ENCODE measurements at places on chromosomes 4 and X.

DNA sequence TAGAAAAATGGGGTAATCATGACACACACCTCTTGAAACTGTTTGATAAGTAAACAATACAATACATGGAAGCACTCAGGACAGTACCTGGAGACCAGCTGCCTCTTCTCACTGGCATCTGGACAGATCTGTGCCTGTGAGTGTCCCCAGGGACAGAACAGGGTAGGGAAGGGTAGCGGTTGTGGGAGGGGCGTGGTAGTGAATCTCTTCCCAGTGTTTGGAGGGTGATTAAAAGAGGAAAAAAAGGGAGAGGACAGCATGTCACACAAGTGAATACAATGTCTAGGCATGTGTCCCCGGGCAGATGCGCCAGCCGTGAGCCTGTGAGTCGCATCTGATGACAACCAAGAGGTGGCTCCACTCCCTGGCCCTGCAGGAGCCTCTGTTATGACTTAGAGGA, 138.8 kb upstream of the MSX1 start:
- DNase-seq = no peak

DNA sequence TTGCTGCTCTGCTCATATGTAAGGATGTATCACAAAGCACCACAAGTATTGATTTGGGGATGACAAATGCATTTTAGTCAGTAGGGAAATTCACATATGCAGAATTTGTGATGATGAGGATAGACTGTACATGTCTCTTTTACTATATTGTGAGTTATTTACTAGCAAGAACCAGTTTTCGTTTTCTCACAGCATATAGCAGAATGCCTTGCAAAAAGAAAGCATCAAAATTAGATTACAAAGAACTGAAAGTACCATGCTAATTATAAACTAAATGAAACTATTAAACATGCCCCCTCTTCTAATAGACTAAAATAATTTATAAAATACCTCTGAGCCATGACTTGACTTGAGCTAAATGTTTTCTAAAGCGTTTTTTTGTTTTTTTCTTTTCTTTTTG, 20.1 kb downstream of the TNIP3 start:
- DNase-seq = no peak

GRCh38 chr4:25884031-25884782, 21.4 kb upstream of the SEL1L3 start:
- DNase-seq = no peak

GRCh38 chr4:129350834-129351721, 255.1 kb downstream of the C4orf33 start:
- DNase-seq = no peak

DNA sequence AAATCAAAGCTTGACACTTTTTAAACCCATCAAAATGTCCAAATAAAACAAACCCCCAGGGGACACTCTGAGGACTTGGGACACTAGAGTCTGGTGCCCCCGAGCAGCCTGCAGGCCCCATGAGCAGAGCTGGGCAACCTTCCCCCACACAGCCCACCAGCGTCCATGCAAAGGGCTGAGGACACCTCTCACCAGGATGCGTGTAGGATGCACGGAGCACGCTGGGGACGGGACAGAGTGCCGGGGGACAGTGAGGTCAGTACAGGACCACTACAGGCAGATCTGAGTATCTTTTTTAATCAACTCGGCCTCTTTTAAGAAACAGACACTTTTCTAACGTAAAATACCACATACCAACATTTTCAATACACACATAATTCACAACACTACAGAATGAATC, 6.9 kb downstream of the GAK start:
- no peak for DNase-seq

DNA sequence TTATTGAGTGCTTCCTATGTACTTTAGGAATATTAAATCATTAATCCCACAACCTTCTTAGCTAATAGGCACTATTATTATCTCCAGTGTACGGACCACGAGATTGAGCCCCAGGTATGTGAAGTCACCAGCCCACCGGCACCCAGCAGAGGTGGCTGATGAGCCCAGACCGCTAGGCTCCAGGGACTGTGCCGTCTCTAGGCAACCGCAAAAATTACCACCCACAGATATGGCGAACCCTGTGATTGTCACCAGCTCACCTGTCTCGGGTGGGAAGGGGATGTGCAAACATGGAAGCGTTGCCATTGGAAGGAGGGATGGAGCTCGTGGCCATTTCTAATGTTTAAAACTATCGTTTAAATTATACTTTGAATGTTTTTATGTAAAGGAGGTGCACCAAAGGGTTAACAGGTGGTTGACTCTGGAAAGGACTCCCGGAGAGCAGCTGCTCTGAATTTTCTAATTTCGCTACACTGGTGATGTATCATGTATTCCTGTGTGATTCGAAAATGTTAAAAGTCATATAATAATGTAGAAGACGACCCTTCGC, 21.0 kb upstream of the JAKMIP1 start:
- DNase-seq = no peak

DNA sequence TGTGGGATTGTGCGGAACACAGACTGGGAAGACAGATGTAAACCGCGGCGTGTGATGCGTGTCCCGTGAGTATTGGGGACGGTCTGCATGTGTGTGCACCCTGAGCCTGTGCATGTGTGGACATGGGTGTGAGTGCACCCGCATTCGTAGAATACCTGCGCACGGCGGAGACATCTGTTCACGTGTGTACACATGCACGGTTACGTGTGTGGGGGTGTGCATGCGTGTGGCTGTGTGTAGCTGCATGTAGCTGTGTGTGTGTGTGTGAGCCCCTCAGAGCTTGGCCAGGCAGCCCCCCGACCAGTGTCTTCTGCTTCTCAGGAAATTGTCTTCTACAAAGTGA, 19.6 kb downstream of the ATP5ME start:
- DNase-seq = no peak

DNA sequence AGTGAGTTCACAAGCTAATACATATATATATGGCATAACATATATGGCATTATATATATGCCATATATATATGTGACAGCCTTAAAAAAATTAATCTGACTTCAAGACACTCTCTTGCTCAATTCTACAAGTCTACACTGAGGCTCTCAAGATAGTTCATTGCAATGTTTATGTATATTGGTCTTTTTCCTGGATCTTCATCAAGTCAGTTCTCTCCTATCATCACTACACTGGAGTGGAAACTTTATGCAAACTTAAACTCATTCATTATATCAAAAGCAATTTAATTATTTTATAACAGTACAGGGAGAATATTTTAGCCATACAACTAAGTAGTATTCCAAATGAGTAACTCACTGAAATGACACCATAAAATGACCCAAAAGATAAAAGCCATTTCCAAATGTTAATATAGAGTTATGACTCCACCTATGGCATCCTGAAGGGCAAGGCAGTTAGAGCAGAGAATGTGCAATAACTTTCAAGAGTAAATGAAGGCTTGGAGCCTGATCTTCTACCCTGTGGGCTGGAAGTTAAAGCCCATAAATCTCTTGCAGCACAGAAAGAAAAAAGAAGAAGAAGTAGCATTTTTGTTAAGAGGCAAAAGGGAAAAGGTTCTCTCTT, 176.3 kb upstream of the SLIT2 start:
- no peak for DNase-seq

DNA sequence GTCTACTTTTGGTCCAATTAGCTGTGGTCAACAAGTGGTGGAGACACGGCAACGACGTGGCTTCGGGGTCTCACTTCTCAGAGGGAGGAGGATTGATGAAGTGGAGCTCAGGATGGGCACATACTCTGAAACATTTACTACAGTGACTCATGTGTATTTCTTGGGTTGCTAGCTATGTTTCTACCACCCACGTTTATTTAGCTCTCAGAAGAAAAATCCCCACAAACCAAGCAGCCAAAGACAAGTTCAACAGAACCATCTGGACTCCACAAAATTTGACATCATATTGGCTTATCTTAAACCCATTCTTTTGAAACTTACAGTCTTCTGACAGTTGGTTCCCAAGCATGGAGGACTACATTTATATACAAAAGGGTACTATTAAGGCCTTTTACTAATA, 158.0 kb downstream of the CBLL2 start:
- DNase-seq = no peak

DNA sequence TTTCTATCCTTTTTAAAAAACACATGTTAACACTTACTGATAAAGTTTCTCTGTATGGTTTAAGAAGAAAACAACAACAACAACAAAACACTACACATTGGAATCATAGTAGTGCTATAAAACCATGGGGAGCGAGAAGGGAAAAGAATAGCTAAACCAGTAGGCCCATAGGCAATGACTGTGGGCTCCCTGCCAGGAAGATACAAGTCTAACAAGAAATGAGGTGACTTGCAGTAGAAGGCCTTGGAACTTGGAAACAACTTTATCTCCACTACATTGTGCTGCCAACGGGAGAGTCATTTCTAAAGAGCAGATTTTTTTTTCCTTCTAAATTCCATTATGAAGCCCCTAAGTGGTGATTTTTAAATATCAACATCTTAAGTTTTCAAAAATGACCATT, 78.0 kb downstream of the GPC4 start:
- no peak for DNase-seq

GRCh38 chrX:43008356-43008755, 230.4 kb upstream of the PPP1R2C start:
- DNase-seq = no peak

- DNase-seq = no peak
These were observed 38.8 kb upstream of the IGFBP7 start for GRCh38 chr4:57148831-57149505.

DNA sequence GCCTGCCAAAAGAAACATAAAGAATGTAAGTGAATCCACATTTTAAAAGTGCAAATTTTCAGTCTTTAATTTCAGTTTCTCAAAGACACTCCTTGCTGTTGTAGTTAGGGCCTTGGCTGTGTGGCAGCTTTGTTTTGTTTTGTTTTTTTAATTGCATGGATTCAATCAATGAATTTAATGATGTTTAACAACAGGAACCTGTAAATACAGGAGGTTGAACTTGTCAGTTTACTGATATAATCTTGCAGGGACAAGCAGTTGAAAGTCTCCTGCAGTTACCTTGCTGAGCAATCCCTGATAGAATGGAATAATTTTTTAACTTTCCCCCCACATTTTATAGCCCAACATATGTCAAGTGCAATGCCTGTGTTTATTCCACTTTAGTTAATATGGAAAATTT, 528.3 kb upstream of the PCDH7 start:
- no peak for DNase-seq

DNA sequence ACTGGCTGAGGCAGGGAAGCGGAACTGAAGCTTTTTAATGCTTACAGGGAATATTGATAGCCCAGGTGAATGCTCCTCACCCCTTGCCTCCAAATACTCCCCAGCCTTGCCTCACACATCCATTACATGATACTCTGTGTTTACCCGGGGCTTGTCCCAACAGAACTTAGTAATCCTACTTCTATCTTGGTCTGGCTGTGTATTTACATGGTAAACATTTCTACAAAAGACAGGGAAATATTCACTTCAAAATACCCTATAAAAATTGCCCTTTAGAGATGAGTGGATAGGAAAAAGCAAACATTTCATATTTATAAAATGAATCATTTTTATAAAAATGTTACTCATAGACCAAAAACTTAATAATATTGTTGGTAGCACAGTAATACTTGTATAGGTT, 120.1 kb downstream of the NHS start:
- no peak for DNase-seq

DNA sequence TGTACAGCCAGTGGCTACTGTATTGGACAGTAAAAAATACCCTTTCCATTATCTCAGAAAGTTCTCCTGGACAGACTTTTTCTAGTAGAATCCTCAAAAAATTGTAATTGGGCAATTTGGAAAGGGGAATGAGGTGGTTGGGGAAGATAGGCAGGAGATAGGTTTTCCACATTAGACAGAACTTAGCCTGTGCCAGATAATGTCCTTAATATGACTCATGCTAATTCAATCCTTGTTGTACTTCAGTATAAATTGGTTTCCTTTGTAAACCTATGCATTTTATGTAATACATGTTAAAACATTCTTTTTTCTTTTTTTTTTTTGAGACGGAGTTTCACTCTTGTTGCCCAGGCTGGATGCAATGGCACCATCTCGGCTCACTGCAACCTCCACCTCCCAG, 8.9 kb downstream of the EIF4E start:
- DNase-seq = no peak

DNA sequence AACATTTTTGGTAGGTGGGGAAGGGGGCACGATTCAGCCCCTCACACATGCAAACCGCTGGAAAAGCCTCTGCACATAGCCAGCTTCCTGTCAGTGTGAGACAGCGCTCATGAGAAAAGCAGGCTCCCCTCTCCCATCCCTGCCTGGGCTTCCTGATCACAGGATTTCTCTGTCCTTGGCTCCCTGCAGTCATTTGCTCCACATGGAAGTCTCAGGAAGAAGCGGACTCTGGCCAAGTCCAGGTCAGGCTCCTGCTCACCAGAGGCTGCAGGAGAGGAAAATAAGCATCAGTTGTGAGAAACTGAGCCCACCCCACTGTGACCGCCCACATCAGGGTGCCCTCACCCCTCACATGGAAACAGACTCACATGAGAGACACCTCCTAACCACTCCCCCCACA, 664.3 kb upstream of the TENM3 start:
- no peak for DNase-seq

DNA sequence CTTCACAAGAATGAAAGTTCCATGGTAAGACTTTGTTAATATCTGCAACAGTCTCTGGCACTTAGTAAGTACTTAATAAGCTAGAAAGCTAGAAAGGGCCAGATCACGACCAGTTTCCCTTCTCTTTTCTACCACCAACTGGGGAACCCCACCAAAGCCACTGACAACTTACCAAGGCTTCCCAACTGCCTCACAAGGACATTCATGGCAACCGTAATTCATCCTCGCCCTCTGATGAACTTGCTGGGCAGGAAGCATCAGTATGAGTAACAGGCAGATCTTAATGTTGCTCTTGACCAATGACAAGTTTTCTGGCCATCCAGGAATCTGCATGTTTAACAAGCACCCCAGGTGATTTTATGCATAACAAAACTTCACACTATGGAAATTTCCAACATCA, 23.2 kb upstream of the ZCCHC13 start:
- DNase-seq = no peak

- no peak for DNase-seq
These were observed 6.2 kb downstream of the CD99 start for GRCh38 chrX:2697306-2697705.

DNA sequence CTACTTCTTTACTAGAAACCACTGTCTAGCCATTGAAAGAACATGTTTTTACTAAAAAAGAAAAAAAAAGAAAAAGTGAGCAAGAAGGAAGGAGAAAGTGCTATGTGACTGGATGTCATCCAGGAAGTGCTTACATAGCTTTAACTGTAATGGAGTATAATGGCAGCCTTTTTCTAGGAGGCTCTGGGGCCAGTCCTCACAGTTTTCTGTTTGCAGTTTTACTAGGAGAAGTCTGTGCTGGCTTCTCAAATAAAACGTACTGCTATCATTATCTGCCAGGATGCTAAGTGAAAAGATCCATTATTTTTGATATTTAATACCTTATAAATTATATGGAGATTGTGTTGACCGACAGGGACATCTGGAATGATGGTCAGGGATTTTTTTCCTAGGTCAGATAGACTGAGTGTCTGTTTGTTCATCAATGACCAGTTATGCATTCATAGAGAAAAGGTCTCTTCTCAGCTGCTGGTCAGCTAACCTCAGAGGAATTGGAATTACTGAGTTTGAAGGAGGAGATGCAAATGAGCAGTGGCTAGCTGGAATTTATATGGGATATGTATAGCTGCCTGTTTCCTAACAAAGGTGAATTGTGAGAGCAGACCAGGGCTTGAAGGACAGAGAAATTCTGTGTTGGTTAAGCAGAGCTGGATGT, 21.7 kb downstream of the LPAR4 start:
- DNase-seq = no peak

GRCh38 chr4:1530356-1530755, 124.1 kb upstream of the NKX1-1 start:
- no peak for DNase-seq
